Cardiac septum (tissue), 1 donor: ENCODE measurements at places on chromosomes 6 and 20. TPM values are rescaled to one million over a fixed set of nuclear protein-coding genes. Genes with fewer than 3 reads are reported as not detected.

GRCh38 chr6:145045582-145045981 is 689.7 kb downstream of the EPM2A start:
- DNase-seq = no peak

Gene LY6G6C
- not detected for total RNA-seq

DNA sequence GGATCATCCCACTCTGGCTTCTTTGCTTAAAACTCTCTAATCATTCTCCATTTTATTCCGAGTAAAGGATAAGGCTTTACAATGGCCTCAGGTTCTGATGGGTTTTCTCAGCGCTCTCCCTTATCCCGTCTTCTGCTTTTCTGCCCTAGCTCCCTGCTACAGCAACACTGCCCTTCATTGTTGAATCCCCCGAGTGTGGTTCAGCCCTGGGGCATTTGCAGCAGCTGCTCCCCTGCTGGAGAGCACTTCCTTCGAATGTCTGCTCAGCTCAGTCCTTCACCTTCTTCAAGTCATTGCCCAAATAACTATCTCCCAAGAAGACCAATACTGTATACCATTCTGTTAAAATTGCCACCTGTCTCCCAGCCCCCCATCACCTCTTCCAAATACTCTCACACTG is 111.8 kb downstream of the TBXT start:
- no peak for DNase-seq

- no peak for DNase-seq
Observed at GRCh38 chr6:138227316-138227781, 9.1 kb upstream of the PBOV1 start.

Gene SNPH
- 6.9 TPM for total RNA-seq

Gene FHL5
- total RNA-seq = 4.4 TPM

Gene SCUBE3
- total RNA-seq = 5.2 TPM
